ENCODE measurements at places on chromosomes 2 and 18. TPM values are rescaled to one million over a fixed set of nuclear protein-coding genes. Genes with fewer than 3 reads are reported as not detected.

- peak; percentile 39 for DNase-seq
Measured at GRCh38 chr2:231605607-231606091, 13.0 kb downstream of the TEX44 start.

Gene HOXD13
- not detected for total RNA-seq

- no peak for DNase-seq
Measured at GRCh38 chr18:70459251-70459650, 170.4 kb downstream of the SOCS6 start.

DNA sequence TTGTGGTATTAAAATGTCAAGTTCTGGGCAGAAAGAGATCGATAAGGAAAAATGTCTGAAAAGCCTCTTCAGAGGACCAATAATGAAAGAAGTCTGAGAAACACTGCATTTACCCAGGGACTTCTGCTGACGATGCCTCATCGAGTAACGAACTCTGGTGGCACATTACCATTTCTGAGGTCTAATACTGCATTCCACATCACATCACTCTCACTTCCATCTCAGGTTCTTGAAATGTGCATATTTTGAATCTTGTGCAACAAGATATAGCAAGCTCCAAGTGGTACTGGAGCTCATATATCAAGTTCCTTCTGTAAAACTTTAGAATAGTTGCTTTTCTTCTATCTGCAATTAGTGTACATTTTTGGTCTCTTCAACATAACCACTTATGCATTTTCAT is 619.1 kb upstream of the DDX18 start:
- DNase-seq = no peak

Gene SH3BP4
- 15.1 TPM for total RNA-seq

Data from left cardiac atrium (tissue), 4 donors.